Forelimb muscle (tissue), 1 donor: ENCODE measurements at places on chromosomes 3 and 15. TPM values are rescaled to one million over a fixed set of nuclear protein-coding genes. Genes with fewer than 3 reads are reported as not detected.

DNA sequence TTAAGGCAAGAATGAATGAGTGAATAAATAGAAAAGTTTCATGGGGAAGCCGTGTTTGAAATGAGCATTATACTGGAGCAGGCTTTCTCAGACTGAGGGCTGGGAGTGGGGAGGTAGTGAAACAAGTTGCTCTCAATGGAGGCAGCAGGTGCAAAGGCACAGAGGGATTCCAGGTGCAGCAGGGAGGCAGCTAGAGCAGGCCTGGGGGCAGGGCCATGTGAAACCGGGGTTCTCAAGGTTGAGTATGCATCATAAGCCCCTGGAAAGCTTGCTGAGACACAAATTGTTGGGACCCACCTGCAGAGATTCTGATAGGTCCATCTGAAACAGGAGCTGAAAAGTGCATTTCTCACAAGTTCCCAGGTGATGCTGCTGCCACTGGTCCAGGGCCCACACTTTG lies 45.3 kb downstream of the BFSP2 start:
- no peak for DNase-seq

DNA sequence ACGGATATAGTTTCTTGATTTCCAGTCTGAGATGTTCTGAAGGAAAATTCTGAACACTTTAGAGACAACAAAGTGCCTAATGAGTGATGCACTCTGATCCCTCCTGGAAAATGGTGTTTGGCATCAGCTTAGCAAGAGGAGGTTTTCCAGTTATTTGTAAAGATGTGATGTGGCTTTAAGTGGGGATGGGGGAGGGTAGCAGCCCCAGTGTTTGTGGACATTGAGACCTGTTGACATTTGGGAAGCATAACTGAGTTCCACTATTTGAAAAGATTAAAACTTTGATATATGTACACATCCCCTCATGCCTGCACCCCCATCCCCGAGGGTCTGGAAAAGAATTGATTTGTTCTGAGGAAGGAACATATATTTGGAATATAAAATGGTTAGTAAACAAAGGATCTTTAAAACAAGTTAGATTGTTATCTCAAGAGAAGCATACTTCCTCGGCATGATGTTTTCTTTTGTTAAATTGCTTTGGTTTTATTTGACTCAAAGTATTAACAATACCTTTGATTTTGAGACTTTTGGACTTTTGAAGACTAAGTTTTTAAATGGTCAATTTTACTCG lies 6.5 kb downstream of the IGF1R start:
- no peak for DNase-seq

- DNase-seq, result no peak
Observed at GRCh38 chr3:45093176-45093575, 53.0 kb downstream of the CDCP1 start.

GRCh38 chr3:59093521-59093920 lies 43.7 kb upstream of the CFAP20DC start:
- no peak for DNase-seq

GRCh38 chr15:35519541-35520149 lies 26.3 kb downstream of the DPH6 start:
- peak; percentile 34 for DNase-seq

GRCh38 chr15:28885630-28886430 lies at the start of gene APBA2:
Gene APBA2, plus strand, starts transcription at chr15:28885974. Its CDS starts 167,911 bp downstream, at chr15:29053885.
- DNase-seq, result no peak

The UPK1B gene
- polyA plus RNA-seq, result 0.11 TPM

The GABRA5 gene
- 0.25 TPM for polyA plus RNA-seq

The RLBP1 gene
- 0.28 TPM for polyA plus RNA-seq

The DOCK3 gene
- polyA plus RNA-seq, result 0.15 TPM
